Fibroblast of lung (primary cell): ENCODE measurements at places on chromosomes 1 and 21. TPM values are rescaled to one million over a fixed set of nuclear protein-coding genes. Genes with fewer than 3 reads are reported as not detected.

The KRTAP21-2 gene
- total RNA-seq: not detected in 2 replicates

The RHD gene
- total RNA-seq: not detected in 2 replicates

The PIGR gene
- total RNA-seq: not detected in 2 replicates

The NES gene
- 44.2 and 87.4 TPM in 2 replicates for total RNA-seq

The ST6GALNAC5 gene
- total RNA-seq: 0.83 and 1.3 TPM in 2 replicates

The OPRD1 gene
- under 0.01 TPM in 1 of 2 replicates, not detected in the other for total RNA-seq

DNA sequence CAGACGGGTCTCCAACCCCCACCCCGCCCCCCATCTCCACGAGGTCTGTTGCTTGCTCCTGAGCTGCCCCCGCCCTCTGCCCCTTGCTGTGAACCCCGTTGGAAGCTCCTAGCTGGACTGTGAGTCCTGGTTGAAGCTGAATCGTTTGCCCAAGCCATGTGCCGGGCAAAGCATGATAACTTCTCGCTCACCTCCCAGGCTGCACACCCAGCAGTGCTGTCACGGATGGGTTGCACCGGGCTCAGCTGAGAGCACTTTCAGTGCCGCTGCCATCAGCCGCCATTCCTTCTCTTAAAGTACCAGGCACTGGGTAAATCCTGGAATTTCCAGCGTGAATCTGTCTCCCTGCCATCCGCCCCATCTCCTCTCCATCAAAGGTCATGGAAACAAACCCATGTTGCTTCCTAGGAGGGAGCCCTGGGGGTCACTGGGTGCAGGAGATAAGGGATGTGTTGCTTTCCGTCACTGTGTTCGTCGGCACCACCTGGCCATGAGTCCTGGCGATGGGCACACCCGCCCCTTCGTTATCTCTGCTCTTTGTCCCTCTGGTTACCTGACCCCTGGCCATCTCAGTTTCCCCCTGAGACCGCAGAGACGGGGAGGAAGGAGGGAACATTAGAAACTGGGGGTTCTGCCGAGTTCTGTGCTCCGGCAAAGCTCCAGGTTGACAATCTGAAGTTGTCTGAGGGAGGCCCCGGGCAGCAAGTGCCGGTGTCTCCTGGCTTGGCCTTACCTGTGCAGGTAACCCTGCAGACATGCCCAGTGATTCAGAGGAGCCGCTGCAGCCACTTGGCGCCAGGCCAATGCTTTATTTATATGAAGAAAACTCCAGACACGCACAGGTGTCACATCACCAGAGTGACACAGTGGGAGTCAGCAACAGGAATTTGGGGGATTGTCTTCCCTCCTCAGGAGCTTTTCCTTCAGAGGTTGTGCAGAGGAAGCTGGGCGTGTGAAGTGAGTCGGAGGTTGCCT lies 2.7 kb downstream of the PDE9A start:
- H3K36me3 ChIP-seq: no peaks in the 10 kb centered on the region
- H3K27me3 ChIP-seq: peaks cover 19% of the 10 kb centered on the region
- no peak for DNase-seq
- H3K4me3 ChIP-seq: no peak overlapping the region
- H3K27ac ChIP-seq: no peak overlapping the region

- DNase-seq: peak; percentile 22
- H3K36me3 ChIP-seq: no peaks in the 10 kb centered on the region
- H3K27ac ChIP-seq: no peak overlapping the region
These were observed 790 bp downstream of the DNAJC6 start for GRCh38 chr1:65310078-65310587.

DNA sequence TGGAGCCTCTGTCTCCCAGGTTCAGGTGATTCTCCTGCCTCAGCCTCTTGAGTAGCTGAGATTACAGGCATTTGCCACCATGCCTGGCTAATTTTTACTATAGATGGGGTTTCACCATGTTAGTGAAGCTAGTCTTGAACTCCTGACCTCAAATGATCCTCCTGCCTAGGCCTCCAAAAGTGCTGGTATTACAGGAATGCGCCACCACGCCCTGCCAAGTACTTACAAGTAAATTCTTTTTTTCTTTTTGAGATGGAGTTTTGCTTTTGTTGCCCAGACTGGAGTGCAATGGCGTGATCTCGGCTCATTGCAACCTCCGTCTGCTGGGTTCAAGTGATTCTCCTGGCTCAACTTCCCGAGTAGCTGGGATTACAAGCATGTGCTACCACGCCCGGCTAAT lies 42.5 kb downstream of the RPRD2 start:
- no peak overlapping the region for H3K4me3 ChIP-seq
- DNase-seq: no peak
- H3K36me3 ChIP-seq: no peaks in the 10 kb centered on the region
- no peak overlapping the region for H3K27ac ChIP-seq

DNA sequence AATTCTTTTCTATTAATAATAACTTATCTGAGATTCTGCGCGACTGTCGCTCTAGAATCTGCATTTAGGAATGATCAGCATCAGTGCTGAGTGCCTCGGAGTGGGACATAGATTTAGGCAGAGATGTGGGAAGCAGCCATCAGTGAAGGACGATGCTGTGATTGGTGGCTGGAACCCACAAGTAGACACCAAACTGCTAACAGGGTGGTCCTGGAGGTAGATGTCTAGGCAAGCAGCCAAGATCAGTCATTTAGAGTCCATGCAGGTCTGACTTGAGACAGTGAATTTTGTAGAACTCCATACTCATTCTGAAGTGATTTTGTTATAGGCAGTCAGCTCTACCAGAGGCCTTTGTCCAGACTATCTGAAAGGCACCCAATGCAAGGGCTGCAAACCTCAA lies 51.8 kb upstream of the LYST start:
- H3K4me3 ChIP-seq: no peak overlapping the region
- DNase-seq: no peak
- H3K27ac ChIP-seq: no peak overlapping the region

GRCh38 chr1:25473653-25474225 lies 43.0 kb downstream of the MACO1 start:
- H3K36me3 ChIP-seq: no peaks in the 10 kb centered on the region
- H3K4me3 ChIP-seq: no peak overlapping the region
- no peaks in the 10 kb centered on the region for H3K4me1 ChIP-seq
- no peaks in the 10 kb centered on the region for H3K27me3 ChIP-seq
- no peak overlapping the region for H3K27ac ChIP-seq

GRCh38 chr1:235902677-235903542 lies 36.2 kb upstream of the LYST start:
- peak; percentile 65 for DNase-seq
- peaks cover 14% of the 10 kb centered on the region for H3K4me1 ChIP-seq
- H3K4me3 ChIP-seq: no peak overlapping the region
- no peaks in the 10 kb centered on the region for H3K27me3 ChIP-seq

DNA sequence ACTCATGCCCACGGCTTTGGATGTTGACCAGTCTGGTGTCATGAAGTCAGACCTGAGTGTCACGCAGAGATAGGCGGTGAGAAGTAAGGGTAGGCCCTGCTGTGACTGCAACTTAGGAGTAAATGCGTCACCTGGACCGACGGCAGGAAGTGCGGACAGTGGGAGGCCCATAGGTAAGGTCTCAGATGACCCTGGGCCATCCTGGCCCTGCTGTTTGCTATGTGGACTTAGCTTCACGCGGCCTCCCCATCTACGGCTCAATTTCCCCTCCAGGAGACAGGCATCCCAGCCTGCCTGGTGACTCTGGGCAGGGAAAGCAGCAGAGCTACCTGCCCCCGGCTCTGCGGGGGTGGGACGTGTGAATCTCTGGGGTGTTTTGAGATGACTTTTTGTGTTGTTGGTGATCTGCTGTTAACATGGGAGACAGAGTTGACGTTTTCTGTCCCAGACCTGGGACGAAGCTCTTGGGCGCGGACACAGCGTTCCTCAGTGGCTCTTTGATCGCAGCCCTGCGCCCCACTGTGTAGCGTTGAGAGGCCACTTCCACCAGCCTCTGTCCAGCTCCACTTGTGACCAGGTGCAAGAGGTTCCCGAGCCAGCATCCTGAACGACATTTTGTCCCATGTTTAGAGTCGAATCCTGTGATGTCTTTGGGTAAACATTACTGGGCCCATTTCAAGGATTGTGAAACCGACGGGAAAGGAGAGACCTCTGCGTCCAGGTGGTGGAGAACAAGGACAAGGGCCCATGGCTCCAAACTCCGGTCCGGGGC lies 39.9 kb downstream of the CRYAA start:
- DNase-seq: no peak
- no peak overlapping the region for H3K4me3 ChIP-seq
- no peaks in the 10 kb centered on the region for H3K4me1 ChIP-seq
- H3K36me3 ChIP-seq: no peaks in the 10 kb centered on the region
- no peaks in the 10 kb centered on the region for H3K27me3 ChIP-seq

DNA sequence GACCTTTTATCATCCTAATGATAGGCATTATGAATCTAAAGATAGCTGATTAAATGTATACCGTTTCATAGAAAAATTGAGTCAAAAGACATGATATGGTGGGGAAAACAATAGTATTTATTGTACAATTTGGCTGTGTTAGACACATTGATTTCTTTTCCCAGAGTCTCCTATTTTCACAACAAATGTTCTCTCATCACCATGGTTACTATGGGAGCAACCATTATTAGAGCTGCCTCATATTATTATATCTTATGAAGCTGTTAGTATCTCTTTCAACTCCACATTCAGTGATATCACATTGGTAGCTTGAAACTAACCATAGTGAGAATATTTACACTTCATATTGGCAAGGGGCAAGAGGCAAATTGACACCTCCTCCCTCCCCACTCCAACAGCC lies 10.7 kb upstream of the CTH start:
- no peaks in the 10 kb centered on the region for H3K36me3 ChIP-seq
- H3K27me3 ChIP-seq: no peaks in the 10 kb centered on the region
- H3K4me1 ChIP-seq: no peaks in the 10 kb centered on the region
- no peak overlapping the region for H3K4me3 ChIP-seq

DNA sequence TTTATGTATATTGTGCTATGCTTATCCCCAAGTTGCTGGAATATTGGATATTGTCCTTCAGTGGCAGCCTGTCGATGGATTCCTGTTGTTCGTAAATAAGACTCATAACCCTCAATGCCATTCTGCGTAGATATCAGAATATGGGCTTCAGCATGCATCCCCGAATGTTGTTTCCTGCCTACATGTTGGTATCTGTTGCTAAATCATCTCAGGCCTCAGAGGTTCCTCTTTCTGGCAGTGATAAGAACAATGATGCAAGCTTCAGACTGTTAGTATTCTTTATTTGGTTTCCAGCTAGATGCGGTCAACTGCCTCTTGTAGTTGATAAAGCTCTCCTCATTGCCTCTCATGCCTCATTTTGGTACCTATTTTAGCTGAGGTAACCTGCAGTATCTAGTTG lies 2082.6 kb downstream of the MRPL39 start:
- DNase-seq: no peak
- H3K36me3 ChIP-seq: no peaks in the 10 kb centered on the region
- H3K27ac ChIP-seq: no peak overlapping the region
- H3K27me3 ChIP-seq: no peaks in the 10 kb centered on the region
- no peak overlapping the region for H3K4me3 ChIP-seq

GRCh38 chr1:223621312-223621734 lies 44.2 kb downstream of the CAPN8 start:
- H3K36me3 ChIP-seq: no peaks in the 10 kb centered on the region
- H3K27me3 ChIP-seq: no peaks in the 10 kb centered on the region
- H3K4me3 ChIP-seq: no peak overlapping the region
- no peaks in the 10 kb centered on the region for H3K4me1 ChIP-seq
- H3K27ac ChIP-seq: no peak overlapping the region

DNA sequence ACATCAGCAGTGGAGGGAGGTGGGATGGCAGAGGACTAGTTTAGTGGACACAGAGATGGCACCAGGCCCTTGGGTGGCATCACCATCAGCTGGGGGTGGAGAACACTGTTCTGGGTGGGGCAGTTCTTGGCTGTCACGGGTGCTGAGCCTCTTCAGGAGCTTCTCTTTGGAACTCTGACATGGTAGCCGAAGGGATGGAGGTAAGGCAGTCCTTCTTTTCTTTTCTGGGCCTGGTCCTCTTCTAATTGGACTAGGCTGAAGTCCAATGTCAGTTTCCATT lies 8.3 kb upstream of the MEF2D start:
- H3K27ac ChIP-seq: peak overlapping the region; percentile 68
- DNase-seq: no peak
- no peaks in the 10 kb centered on the region for H3K36me3 ChIP-seq
- no peak overlapping the region for H3K4me3 ChIP-seq
- H3K27me3 ChIP-seq: no peaks in the 10 kb centered on the region

GRCh38 chr1:164337885-164338284 lies 221.1 kb upstream of the PBX1 start:
- H3K27me3 ChIP-seq: no peaks in the 10 kb centered on the region
- H3K36me3 ChIP-seq: no peaks in the 10 kb centered on the region
- DNase-seq: peak; percentile 21
- H3K4me1 ChIP-seq: no peaks in the 10 kb centered on the region
- no peak overlapping the region for H3K4me3 ChIP-seq

DNA sequence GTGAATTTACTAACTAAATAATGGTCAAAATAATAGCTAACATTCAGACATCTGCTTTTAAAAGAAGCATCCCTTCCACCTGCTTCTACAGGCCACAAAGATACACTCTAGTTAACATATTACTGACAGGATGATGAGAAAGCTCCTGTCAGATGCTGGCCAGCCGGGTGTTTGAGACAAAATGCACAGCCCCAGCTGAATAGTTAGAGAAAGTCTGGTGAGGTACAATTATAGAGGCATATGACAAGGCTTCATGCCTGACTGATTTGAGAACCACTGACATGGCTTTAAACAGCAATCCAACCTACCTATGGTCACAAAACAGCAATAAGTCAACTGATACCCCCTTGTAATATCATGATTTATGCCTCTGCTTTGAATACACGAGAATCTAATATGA lies 137.0 kb downstream of the DENND1B start:
- no peak overlapping the region for H3K27ac ChIP-seq
- H3K4me1 ChIP-seq: no peaks in the 10 kb centered on the region
- H3K27me3 ChIP-seq: no peaks in the 10 kb centered on the region
- no peaks in the 10 kb centered on the region for H3K36me3 ChIP-seq

DNA sequence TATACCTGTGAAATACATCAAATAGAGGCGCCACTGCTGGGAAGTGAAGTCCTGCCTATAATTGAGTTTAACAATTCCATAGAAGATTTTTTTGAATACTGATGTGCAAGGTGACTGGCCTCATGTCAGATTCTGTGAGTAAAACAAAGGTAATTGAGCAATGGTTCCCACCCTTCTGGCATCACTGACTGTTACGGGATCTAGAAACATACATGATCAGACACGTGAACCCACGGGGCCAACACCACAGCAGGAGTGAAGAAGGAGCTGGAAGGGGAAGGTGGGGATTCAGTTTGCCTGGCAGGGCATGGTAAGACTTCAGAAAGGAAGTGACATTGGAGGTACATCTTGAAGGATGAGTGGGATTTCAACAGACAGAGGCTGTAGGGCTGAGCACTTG lies 270.2 kb downstream of the DISC1 start:
- H3K27me3 ChIP-seq: no peaks in the 10 kb centered on the region
- no peak for DNase-seq
- no peak overlapping the region for H3K4me3 ChIP-seq
- H3K36me3 ChIP-seq: no peaks in the 10 kb centered on the region

- peaks cover 4% of the 10 kb centered on the region for H3K4me1 ChIP-seq
- no peak overlapping the region for H3K27ac ChIP-seq
- H3K27me3 ChIP-seq: no peaks in the 10 kb centered on the region
- no peaks in the 10 kb centered on the region for H3K36me3 ChIP-seq
- DNase-seq: no peak
- no peak overlapping the region for H3K4me3 ChIP-seq
These were observed 9.4 kb upstream of the PIK3C2B start for GRCh38 chr1:204503913-204504519.
